ENCODE measurements at places on chromosomes 6 and 20.

- DNase-seq: no peak
These were observed 182.0 kb downstream of the DOK5 start for GRCh38 chr20:54657268-54657826.

- DNase-seq: no peak
These were observed 38.9 kb upstream of the TMEM14A start for GRCh38 chr6:52632011-52632410.

GRCh38 chr6:38272222-38272621 is 367.5 kb downstream of the BTBD9 start:
- no peak for DNase-seq

- no peak for DNase-seq
These were observed 70.5 kb downstream of the CNKSR3 start for GRCh38 chr6:154440022-154440421.

- DNase-seq: no peak
These were observed 27.2 kb downstream of the FYN start for GRCh38 chr6:111846066-111846465.

DNA sequence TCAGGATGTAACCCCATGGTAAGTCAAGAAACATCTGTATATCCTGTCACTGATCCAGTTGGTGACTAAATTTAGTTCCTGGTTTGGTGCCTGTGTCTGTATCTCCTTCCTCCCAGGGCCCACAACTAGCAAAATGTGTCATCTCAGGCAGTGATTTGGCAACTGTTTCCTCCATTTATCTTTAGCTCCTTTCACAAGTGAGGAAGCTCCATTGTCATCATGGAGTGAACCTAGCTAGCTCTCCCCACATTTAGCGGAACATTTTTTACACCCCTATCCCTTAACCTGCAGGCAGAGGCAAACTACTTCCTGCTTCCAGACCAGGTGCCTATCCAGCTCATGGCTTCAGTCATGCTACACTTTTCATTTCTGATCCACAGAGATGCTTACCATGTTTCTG is 99.5 kb downstream of the IPCEF1 start:
- no peak for DNase-seq

DNA sequence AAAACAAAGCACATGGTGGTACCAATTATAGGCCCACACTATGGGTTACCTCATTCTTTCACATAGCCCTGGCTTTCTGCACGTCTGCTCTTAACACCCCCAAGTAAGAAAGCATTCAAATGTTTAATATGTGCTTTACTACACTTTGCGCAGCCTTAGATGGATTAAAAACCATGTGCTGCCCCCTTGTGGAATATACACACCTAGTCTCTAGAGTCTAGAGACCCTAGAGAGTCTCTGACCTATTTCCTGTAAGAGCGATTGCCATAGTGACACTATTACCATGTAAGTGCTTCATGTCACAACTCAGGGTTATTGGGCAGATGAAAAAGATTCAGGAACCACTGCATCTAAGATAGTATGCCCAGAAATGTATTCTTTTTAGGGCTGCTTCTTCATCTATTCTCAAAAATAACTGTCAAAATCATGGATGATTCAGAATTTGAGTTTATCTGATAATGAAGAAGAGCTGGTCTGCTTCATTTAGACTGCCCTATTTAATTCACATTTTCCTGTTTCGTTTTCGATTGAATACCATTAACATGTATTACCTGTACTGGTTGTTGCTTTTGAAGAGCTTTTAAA is 186.3 kb downstream of the ADGB start:
- DNase-seq: peak; percentile 39

DNA sequence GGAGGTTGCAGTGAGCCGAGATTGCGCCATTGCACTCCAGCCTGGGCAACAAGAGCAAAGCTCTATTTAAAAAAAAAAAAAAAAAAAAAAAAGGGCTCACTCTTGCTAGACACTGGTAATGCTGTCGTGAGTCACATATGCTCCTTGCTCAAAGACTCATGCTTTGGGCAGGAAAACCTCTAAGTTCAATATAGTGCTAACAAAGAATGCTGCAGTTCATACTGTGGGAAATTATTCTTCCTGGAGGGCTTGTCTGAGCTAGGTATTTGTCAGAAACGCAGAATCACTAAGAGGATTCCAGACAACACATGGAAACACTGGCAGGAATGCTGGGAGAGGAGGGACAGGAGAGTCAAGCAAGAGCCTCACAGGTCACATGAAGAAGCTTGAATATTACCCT is 2.3 kb upstream of the LYRM2 start:
- no peak for DNase-seq

DNA sequence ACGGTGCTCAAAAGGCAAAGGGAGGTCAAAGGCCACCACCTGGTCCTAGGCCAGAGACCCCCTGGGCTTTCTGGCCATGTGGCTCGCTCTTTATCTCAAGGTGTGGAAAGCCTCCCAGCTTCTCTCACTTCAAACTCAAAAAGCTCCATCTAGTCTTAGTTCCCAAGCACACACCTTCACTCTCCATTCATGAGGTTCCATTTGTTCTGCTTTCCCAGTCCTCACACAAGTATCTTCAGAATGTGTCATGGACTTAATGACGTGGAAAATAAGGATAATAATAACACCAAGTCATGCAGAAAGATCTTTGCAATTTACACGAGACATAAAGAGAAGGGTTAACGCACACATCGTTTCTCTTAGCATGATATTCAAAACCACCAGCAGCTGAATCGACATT is 219.3 kb downstream of the GMDS start:
- DNase-seq: no peak

- no peak for DNase-seq
These were observed 9.4 kb upstream of the SLC4A11 start for GRCh38 chr20:3248167-3248992.

DNA sequence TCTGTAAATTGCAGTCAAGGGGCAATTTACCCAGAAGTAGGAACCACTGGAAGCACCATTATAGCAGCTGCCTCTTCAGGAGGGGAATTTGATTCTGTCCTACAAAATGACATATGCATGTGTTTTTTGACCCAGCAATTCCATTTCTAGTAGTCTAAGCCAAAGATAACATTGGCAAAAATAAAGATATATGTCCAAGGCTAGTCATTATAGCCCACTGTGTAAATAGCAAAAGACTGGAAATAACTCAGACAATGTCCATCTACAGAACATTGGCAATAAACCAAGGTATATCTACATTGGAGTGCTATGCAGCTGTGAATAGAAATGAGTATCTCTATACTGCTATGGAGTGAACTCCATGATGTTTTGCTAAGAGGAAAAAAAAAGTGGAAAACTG is 12.5 kb upstream of the PANK2 start:
- DNase-seq: no peak

DNA sequence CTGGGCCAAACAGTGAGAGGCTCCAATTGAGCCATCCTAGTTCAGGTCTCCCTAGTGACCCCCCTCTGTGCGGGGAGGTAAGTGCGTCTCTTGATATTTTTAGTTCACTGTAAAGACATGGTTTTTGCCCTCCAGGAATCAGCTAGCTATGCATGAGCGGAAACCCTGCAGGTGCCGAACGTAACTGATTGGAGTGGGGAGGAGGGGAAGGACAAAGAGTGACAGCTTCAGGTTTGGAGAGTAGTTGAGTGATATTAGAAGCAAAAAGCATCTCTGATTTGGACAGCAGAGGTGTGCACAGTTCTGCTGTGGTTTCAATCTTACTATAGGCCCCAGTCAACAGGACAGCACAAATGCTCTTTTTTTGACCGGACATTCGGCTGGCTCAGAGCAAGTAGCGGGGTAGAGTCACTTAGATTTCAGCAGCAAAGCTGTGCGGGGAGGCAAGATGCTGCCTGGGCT is 31.8 kb downstream of the TBC1D7 start:
- DNase-seq: no peak
